ENCODE measurements at places on chromosomes 13 and 19. TPM values are rescaled to one million over a fixed set of nuclear protein-coding genes. Genes with fewer than 3 reads are reported as not detected.

DNA sequence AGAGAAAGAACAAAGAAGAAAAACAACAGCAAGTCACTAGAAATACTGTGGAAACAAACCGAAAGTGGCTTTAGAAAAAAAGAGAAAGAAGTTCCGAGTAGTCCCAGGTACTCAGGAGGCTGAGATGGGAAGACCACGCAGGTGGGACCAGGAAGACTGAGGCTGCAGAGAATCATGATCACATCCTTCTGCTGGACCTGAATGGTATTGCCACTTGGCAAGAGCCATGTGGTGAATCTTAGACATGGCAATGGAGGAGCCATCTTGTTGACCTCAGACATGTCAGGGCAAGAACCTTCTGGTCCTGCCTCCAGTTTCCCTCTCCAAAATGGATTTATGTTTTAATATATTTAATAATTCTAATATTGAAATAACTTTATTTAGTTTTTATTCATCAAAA, 37.4 kb upstream of the ZNF724 start:
- H3K27me3 ChIP-seq, result no peaks in the 10 kb centered on the region
- no peak overlapping the region for H3K4me3 ChIP-seq
- DNase-seq, result no peak

Gene COX6B2
- total RNA-seq, result not detected

- no peak overlapping the region for H3K4me3 ChIP-seq
- H3K27ac ChIP-seq, result no peak overlapping the region
- no peaks in the 10 kb centered on the region for H3K36me3 ChIP-seq
- H3K27me3 ChIP-seq, result peaks cover 3% of the 10 kb centered on the region
Observed at GRCh38 chr13:41411522-41411921, 45.8 kb upstream of the RGCC start.

DNA sequence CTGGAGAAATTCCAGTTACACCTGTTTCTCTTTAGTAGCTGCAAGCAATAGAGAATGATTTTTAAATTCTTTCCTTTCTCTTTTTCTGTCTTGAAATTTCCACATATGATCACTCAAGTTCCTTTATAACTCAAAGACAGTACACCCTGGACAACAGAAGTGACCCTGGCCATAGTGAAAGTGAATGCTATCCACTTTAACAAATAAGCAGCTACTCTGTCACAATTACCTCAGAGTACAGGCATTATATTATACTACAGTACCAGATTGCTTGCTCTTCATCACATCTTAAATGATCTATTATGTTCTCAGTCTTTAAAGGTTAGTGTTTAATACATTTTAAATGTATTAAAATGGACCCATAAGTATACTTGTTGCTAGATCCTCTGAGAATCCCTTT, 136.2 kb downstream of the KLF12 start:
- H3K4me3 ChIP-seq, result no peak overlapping the region
- H3K27ac ChIP-seq, result no peak overlapping the region
- H3K36me3 ChIP-seq, result peaks cover 10% of the 10 kb centered on the region
- no peaks in the 10 kb centered on the region for H3K27me3 ChIP-seq
- no peak for DNase-seq

Gene COL5A3
- total RNA-seq, result 0.13 TPM

DNA sequence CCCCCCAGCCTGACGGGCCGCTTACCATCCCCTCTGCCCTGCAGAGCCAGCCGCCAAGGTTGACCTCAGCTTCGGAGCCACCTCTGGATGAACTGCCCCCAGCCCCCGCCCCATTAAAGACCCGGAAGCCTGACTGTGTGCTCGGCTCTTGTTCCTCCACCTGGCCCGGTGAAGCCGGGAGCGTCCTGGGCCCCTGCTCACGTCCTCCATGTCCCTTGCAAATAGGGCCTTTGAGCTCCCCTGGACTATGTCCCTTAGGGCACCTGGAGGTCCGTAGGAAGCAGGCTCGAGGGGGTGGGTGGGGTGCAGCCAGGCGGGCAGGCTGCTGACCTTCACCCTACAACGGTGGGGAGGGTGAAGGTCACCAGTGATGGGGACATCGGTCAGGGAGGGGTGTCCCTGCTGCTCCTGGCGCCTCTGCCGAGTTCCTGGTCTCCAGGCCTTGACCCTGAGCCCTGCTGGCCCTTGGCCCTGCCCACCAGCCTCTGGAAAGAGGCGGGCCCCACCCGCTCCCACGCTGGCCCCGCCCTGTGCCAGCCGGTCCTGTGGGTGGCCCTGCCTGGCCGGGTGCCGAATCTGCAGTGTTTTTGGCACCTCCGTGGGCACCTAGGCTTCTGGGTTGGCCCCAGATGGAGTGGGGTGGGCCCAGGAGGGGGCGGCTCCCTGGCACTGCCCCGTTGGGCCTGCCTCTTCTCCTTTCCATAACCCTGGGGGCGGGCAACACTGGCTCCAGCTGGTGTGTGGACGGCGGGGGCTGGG, 3.3 kb downstream of the ATP5F1D start:
- peak overlapping the region; percentile 65 for H3K4me3 ChIP-seq
- H3K36me3 ChIP-seq, result peaks cover 5% of the 10 kb centered on the region
- H3K4me1 ChIP-seq, result peaks cover 32% of the 10 kb centered on the region
- peak overlapping the region; percentile 91 for H3K27ac ChIP-seq

- H3K36me3 ChIP-seq, result peaks cover 47% of the 10 kb centered on the region
- H3K4me3 ChIP-seq, result no peak overlapping the region
- no peak for DNase-seq
Observed at GRCh38 chr13:112850273-112850672, 118.7 kb upstream of the MCF2L start.

Gene TEX29
- total RNA-seq, result not detected

DNA sequence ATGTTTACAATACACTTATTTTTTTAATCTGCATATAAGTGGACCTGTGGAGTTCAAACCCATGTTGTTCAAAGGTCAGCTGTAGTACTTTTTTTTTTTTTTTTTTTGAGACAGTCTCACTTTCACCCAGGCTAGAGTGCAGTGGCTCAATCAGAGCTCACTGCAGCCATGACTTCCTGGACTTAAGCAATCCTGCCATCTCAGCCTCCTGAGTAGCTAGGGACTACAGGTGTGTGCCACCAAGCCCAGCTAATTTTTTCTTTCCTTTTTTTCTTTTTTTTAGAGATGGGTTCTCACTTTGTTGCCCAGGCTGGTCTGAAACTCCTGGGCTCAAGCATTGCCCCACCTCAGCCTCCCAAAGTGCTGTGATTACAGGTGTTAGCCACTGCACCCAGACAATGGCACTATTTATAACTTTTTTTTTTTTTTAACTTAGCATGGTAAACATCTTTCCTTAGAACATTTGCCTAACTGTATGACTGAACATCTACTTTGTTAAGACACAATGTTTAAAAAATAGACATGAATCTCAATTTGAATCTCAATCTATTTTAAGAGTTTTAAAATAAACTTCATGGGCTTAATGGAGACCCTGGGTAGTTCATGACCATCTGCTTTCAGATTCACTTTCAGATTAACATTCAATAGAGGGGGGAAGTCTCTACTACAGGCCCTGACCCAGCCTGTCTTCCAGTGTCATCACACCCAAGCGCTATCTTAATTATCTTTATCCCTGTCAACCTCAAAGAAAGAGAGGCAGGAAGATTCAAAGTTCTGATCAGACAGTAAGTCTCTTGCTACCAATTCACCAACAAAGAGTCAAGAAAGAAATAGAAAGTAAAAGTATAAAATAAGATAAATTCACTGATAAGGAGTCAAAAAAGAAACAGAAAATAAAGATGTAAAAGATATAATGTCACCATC, 97.7 kb upstream of the DOCK9 start:
- peak; percentile 48 for DNase-seq
- peaks cover 62% of the 10 kb centered on the region for H3K36me3 ChIP-seq
- peak overlapping the region; percentile 93 for H3K27ac ChIP-seq
- peaks cover 76% of the 10 kb centered on the region for H3K4me1 ChIP-seq
